Occipital lobe (tissue), 3 donors: ENCODE measurements at places on chromosomes 2 and 18. TPM values are rescaled to one million over a fixed set of nuclear protein-coding genes. Genes with fewer than 3 reads are reported as not detected.

The AMER3 gene
- total RNA-seq: 32.8 TPM

- no peak for DNase-seq
Measured at GRCh38 chr2:72815655-72816278, 10.1 kb downstream of the EXOC6B start.

The CYB5A gene
- total RNA-seq: 15.3 TPM

DNA sequence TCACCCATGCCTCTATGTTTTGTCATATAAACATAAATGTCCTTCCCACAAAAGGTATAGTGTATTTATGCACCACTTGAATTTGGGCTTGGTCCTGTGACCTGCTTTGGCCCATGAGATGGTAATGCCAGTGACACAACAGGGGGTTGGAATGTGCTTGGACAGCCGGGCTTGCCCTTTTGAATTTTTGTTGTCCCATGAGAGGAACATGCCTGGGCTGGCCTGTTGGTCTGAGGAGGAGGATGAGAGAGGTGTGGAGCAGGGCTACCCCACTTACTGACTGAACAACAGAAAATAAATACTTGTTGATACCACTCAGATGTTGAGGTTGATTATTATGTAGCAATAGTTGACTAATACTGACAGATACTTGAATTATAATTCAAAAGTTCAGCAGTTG is 63.2 kb upstream of the TCF4 start:
- no peak for DNase-seq

DNA sequence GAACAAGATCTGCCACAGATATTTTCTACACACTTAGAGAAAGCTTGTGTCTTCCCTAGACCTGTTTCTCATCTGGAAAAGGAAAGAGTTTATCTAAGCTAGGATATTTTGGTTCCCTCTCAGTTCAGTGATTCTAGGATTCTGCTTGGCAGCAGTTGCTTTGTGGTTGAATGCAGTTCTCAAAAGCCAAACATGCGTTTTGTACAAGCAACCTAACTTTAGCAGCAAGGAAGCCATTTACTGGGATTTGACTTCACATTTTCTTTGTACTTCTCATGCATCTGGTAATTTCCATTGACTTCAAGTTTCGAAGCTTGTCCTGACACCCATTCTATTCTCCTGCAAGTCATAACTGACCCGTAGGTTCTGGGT is 33.3 kb downstream of the VSNL1 start:
- no peak for DNase-seq

- DNase-seq: no peak
Measured at GRCh38 chr2:529424-529823, 147.8 kb downstream of the TMEM18 start.

GRCh38 chr18:39521164-39521563 is 1955.6 kb upstream of the CELF4 start:
- DNase-seq: no peak

The TUBA4B gene
- total RNA-seq: not detected

GRCh38 chr2:165905854-165906253 is 47.7 kb downstream of the TTC21B start:
- no peak for DNase-seq

DNA sequence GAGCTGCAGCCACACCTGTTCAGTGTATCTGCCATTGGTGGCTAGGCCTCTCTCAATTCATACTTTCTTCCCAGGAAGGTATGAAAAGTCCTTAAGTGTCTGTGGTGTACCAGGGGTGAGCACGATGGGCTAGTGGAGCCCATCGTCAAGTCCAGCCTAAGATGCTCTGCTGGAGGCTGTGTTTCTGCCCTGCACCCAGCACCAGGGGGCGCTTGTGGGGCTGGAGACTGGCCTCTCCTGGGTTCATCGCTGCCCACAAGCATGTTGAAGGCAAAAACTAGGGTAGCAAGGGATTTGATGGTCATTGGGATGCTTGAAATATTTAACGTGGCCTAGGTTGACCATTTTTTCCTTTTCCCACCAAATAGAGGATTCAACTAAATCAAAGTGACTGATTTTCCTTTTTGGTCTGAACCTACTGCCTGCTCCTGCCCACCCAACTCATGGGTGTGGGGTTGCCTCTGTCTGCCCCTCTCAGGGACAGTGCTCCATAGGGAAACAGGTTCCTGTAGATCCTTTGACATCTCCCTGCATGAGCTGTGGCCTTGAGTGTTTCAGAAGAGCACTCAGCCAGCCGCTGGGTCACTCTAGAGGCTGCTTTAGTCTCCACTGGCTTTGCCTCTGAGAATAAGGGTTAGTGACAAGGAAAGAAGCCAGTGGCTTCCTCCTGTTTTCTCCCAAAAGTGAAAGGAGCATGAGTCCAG is 59.0 kb downstream of the TPGS2 start:
- DNase-seq: no peak

DNA sequence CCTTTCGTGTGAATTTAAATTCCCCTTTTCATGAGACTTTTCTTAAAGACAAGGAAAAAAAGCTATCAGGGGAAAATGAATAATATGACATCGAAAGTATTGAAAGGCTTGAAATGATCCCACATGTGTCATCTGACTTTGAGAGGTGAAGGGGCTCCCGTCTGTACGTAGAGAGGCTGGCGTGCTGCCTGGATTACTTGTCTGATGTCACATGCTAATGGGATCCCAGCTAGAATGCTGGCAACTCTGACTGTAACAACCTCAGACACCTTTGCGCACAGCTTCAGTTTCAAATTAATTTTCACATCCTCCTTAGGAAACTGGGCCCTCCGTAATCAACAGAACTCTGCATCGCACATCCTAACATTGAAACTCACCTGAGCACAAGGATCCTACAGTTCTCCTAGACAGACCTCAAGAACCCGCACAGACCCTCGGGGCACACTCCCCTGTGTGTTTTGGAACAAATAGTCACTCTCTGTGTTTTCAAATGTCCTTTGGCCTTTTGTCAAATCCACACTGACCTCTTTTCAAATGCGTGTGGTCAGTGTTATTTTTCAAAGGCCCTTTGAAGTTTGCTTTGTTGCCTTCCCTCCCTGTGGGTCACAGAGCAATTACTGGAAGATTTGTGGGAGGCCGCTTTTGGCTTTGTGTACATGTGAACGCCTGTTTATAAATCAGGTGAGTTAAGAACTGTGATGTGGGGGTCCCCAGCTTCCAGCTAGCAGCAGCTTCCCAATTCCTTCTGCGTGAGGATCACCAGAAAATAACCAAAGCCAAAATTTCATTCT is 65.9 kb downstream of the IL1R2 start:
- no peak for DNase-seq

- DNase-seq: no peak
Measured at GRCh38 chr18:54043484-54044251, 180.8 kb downstream of the MBD2 start.

GRCh38 chr2:181575024-181575649 is 81.8 kb downstream of the CERKL start:
- no peak for DNase-seq

GRCh38 chr2:91442246-91442905 is 2750.9 kb downstream of the RPIA start:
- no peak for DNase-seq

The PNKD gene
- 18.2 TPM for total RNA-seq

GRCh38 chr2:196086517-196087368 is 18.1 kb upstream of the DNAH7 start:
- DNase-seq: no peak

The CLASP1 gene
- 215 TPM for total RNA-seq

DNA sequence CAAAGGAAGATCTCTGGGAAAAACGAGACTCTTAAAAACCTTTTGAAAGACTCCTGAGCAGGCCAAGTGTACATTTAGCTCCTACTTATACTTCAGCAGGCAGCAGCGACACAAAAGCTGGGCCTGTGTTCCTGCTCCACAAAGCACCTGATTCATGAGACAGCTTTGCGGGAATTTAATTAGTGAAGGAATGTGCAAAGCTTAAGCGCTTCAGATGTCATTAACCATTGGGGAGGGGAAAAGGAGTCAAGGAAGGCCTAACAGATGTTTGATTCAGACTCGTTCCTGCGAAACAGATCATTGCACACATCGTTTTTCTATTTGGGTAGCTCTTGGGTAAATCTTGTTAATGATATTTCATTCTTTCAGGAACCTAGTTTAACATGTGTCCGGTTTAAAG is 125.9 kb downstream of the MAIP1 start:
- DNase-seq: no peak

The GPR39 gene
- total RNA-seq: 5.0 TPM

The USP14 gene
- 29.5 TPM for total RNA-seq

GRCh38 chr2:231918501-231919330 is 7.5 kb downstream of the NPPC start:
- DNase-seq: no peak

DNA sequence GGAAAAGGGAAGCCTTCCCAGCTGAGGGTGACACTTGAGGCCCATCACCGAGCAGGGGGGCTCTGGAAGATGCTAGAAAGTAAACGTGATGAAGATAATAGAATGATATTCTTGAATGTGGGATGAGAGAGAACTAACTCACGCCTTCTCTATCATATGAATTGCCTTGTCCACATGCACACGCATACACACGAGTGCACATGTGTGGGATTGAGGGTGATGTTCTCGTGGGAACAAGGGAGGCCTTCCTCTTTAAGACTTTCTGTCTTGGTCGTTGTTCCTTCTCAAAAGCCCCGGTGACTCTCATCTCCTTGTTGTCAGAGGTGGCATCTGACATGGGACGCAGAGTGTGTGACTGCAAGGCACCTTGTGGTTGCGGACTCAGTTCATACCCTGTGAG is 436.9 kb downstream of the ZNF516 start:
- no peak for DNase-seq

DNA sequence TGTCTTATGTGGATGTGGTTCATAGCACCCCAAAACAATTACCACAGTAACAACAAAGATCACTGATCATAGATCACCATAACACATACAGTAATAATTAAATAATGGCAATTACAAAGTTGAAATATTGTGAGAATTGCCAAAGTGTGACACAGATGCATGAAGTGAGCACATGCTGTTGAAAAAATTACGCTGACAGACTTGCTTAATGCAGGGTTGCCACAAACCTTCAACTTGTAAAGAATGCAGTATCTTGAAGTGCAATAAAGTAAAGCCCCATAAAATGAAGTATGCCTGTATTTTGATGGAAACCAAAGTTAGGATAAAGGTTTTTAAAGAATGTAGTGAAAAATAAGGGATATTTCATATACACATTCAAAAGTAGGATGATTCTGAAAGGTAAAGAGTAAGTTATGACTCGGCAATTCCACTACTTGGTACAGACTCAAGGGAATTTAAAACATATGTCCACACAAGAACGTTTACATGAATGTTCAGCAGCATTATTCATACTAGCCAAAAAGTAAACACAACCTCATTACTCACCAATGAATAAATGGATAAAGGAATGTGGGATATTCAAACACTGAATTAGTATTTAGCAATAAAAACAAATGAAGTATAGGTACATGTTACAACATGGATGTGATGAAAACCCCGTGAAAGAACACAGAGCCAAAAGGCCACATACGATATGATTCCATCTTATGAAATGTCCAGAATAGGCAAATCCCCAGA is 61.6 kb downstream of the SCN9A start:
- DNase-seq: no peak

The SMAD7 gene
- 18.7 TPM for total RNA-seq

GRCh38 chr2:57615855-57616556 is 430.6 kb upstream of the VRK2 start:
- no peak for DNase-seq

- no peak for DNase-seq
Measured at GRCh38 chr18:621291-622043, 24.7 kb downstream of the CLUL1 start.

The WIPF1 gene
- 2.7 TPM for total RNA-seq

The FIGN gene
- total RNA-seq: 3.4 TPM

DNA sequence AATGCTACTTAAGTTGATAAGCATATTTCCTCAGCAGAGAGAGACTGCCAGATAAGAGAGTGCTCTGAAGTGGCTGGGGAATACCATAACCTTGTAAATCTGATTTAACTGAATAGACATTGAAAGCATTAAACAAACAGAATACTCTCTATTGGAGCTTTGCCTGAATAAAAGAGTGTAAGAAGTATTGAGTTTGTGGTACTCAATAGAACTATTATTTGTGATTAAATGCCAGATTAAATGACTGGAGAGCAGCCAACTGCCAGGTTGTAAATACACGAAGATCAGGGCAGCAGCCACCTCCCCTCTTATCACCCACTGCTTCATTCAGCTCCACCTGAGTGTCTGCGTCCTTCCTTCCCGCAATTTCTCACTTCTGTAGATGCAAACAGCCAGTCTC is 373.6 kb downstream of the DCDC2C start:
- DNase-seq: no peak

The CNRIP1 gene
- 74.2 TPM for total RNA-seq

The ST6GAL2 gene
- total RNA-seq: 148 TPM

DNA sequence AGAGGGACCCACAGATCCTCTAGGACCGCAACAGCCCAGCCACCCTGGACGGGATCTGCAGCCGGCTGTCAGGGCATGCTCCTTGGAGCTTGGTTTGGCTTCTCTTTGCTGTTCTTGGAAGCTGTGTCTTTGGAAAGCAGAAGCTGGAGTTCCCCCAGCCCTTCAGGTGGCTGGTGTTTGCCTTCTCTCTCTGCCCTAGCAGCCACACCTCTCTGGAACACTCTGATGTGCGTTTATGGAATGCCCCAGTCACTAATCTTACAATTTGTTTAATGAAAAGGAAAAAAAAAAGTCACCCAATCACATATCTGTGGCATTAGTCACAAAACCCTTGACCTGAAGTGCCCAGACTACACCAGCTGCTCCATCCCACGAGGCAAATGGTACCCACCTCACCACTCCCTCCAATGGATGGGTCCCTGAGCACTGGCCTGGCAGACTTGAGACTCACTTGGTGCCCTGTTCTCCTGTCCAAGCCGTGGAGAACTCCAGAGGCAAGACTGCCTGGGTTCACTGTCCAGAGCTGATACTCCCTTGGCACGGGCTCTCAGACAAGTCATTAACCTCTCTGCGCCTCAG is 70.2 kb upstream of the DAPL1 start:
- no peak for DNase-seq

DNA sequence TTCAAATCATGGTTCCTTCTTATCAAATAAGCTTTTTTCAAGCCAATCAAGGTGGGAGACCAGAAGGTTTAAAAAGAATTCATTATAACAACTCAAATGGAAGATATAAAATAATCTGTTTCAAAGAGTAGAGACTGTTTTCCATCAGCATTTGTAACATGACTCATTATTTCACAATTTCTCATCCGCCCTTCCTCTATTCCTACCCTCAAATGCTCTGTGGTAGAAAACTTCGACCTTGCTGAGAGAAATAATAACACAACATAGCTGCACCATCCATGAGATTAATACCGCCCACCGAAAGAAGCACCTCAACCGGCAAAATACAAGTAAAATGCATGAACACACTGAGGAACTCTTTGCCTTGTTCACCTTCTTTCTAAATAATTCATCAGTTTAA is 2039.2 kb upstream of the CELF4 start:
- no peak for DNase-seq

GRCh38 chr2:4278392-4278791 is 575.0 kb downstream of the DCDC2C start:
- no peak for DNase-seq

- DNase-seq: no peak
Measured at GRCh38 chr2:74740741-74741431, 86.8 kb downstream of the SEMA4F start.

The UGT1A4 gene
- total RNA-seq: not detected
